Renal cortex interstitium (tissue), 15 donors: ENCODE measurements at places on chromosomes 5 and 9. TPM values are rescaled to one million over a fixed set of nuclear protein-coding genes. Genes with fewer than 3 reads are reported as not detected.

GRCh38 chr9:126376311-126377175 is 49.9 kb downstream of the MVB12B start:
- no peak for DNase-seq

DNA sequence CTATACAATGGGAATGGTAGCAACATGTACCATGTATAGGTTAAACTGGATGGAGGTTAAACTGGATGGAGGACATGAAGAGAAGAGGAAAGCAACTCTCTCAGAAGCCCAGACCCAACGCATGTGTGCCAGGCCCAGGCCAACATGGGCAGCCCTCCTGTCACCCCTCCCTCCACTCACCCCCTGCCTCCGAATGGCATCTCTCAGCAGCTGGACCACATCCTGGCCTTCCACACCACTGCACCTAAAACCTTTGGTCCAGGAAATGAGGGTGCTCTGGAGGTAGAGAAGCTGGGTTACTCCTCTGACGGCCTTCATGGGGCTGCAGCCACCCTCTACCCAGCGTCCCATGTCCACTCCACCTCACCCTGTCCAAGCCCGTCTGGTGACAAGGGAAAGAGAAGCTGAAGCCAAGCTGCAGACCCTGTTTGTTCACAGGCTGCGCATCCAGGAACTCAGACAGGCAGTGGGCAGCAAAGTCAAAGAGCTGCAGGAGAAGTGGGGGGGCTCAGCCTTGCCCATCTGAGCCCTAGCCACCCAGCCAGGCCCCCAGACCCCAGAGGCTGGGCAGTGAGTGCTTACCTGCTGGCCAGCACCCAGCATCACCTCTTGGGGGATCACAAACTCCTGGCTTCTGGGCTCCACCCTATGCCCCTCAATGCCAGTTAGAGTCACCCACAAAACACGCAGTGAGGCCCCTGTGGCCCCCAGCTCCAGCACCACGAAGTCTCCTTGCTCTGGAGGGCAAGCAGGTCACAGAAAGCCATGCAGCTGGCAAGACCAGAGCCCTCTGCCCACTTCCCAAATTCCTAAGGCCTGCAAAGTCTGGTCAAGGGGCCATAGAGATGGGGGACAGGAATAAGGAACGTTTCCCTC is 8.5 kb downstream of the HK3 start:
- DNase-seq = no peak

IPPK gene
- 10.3 TPM for polyA plus RNA-seq

DNA sequence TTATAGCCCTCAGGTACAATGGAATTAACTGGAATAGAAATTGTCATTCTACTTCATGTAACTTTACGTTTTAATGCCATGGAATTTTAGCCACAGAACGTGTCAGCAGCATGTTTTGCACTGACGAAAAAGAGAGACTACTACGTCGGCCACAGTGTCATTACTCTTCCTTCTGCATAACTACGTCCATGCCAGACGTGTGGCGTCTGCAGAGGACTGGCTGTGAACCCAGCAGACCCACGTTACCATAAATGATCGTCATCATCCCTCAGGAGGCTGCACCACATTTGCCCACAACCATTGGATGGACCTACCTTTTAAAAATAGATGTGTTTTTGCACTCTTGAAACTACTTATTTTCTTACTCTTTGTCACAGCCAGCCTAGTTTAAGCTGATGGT is 63.8 kb upstream of the ATG10 start:
- DNase-seq = no peak

DNA sequence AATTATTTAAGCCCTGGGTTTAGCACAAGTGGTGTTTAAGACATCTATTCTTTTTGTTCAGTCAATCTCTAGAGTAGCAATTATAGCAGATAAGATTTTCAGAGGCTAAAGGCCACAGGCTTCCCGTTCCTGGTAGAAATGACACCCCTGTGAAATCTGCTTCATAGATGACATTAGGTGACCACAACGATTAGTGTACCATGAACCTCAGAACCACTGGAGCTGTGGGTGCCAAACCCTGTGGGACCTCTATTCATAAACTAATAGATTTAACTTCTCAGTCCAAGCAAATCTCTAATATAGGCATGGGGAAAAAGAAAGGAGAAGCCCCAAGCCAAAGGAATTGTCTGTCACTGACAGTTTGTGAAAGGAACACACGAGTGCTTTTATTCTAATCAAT is 207.4 kb downstream of the ARRDC3 start:
- DNase-seq = no peak

GRCh38 chr5:116883875-116884274 is 309.3 kb upstream of the SEMA6A start:
- DNase-seq = no peak

GRCh38 chr9:107345327-107345726 is 62.2 kb downstream of the RAD23B start:
- DNase-seq = no peak

MSH3 gene
- polyA plus RNA-seq = 25.7 TPM
